Stimulated activated CD4-positive, alpha-beta T cell treated with anti-CD3 and anti-CD28 coated beads, TNF-alpha, amount 100 ng/mL, for 48 hours (primary cell): ENCODE measurements at places on chromosomes 2 and 18.

- DNase-seq: no peak
These were observed 19.5 kb upstream of the DCDC2C start for GRCh38 chr2:3683748-3684454.

DNA sequence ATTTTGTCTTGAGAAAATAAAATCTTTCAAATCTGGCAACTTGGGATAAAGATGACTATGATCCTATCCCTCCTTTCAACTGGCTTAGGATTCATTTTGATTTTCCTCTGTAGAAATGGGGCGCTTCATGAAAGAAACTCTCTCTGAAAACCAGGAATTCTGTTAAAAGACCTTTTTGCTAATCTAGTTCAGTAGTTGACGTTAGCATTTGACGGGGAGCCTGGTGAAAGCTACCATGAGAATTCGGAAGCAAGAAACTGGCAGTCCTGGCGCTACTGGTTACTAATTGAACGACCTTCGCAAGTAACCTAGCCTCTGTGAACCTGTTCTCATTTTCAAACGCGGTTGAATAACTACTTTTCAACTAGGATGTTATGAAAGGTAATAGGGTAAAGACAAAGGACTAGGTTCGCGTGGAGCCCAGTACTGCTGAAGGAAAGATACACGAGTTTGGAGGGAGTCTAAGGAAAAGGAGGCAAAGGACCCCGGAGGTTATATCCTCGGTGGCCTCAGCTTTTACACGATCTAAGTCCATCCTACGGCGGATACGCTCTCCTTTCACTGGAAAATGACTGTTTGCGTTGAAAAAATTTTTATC is 604 bp upstream of the STK11IP start:
- no peak for DNase-seq

DNA sequence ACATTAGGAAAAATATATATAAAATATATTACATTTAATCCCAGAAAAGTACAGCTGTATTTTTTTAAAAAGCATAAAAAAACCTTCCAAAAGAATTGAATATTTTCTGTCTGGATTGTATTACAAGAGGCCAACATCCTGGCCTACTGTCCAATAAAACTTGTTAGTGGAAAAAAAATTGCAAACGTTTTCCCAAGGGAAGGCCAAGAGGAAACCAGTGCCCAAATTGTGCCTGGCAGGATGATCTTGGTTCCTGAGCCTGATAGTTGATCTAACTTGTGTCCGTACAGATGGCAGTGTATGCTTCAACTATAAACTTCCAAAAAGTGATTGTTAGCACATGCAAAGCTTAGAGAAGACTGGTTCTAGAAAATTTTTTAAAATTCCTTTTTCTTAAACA is 90.6 kb upstream of the LPIN2 start:
- no peak for DNase-seq

DNA sequence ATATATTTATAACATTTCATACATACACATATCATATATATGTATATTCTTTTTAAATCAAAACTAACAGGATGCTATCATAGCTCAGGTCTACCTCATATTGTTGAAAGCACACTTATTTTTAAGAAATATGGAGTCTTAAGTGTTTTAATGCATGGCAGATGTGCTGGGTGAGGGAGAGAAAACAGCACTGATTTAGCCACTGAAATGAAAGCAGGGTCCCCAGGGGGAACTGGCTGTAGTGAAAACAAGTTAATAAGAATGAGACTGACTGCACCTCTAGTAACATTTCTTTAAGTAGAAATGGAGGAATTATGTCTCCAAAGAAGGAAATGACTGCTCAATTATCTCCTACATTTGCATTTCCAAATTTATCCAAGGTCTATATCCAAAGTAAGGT is 857.8 kb downstream of the DCDC2C start:
- no peak for DNase-seq

- no peak for DNase-seq
These were observed 206.9 kb downstream of the FBXO15 start for GRCh38 chr18:73940721-73941120.

GRCh38 chr2:113173542-113174375 is at the start of gene PSD4:
TSS of gene PSD4 (plus strand) at chr2:113173971. CDS start at chr2:113182457, 8,486 bp downstream.
- DNase-seq: peak; percentile 87

- no peak for DNase-seq
These were observed 263.7 kb downstream of the ALK start for GRCh38 chr2:29657674-29658073.

- DNase-seq: no peak
These were observed 142.8 kb upstream of the ALPP start for GRCh38 chr2:232235716-232236115.

DNA sequence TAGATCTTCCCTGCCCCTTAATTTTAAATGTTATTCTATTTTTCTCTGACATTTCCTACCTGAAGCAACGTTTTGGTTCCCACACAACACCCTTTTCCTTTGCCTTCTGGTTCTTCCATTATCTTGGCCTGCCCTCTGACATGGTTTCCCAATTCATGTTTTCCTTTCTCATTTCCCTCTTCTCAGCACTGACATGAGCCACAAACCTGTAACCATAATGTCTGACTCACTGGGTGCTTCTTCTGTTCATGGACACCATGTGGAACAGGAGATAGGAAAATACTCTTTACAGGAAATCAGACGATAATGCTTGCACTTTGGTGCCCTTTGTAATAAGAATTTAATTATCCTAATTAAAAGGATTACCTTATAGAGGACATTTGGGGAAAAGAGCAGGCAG is 142.0 kb downstream of the ZEB2 start:
- no peak for DNase-seq

DNA sequence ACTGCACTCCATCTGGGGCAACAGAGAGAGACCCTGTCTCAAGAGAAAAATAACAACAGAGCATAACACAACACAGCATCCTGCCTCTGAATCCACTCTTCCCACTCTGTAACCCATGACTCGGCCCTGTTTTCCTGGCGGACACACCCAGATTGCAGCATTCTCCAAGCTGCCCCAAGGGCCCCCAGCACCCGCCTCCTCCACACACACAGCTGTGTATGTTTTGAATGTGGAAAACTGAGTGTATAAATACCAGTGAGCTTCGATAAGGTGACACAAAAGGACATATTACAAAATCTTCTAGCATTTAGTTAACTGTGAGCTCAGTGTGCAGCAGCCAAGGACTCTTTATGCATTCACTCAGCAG is 13.0 kb downstream of the IMPA2 start:
- no peak for DNase-seq

DNA sequence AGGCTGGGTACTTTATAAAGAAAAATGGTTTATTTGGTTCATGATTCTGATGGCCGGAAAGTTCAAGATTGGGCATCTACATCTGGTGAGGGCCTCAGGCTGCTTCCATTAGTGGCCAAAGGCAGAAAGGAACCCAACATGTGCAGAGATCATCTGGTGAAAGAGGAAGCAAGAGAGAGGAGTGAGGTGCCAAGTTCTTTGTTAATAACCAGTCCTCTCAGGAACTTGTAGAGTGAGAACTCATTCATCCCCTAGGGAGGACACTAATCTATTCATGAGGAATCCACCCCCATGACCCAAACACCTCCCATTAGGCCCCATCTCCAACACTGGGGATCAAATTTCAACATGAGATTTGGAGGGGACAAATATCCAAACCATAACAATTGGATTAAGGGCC is 17.8 kb upstream of the SERPINE2 start:
- DNase-seq: no peak

DNA sequence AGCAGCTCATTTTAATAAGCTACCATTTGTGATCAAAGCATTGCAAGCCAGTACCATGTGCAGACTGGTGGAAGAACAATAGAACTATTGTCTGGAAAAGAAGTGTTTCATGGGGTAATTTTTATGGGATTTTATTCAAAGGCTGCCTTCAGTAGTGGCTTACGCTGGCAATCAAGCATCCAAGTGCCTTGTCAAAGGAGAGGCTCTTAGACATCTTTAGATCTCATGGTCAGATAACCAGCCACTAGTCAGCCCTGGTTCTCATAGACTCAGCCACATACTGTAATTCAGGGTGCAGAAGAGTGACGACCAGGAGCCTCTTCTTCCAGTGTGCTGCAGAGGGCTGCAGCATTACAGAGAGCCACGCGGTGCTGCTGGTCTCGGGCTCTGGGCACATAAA is 98.5 kb upstream of the NOSTRIN start:
- no peak for DNase-seq

DNA sequence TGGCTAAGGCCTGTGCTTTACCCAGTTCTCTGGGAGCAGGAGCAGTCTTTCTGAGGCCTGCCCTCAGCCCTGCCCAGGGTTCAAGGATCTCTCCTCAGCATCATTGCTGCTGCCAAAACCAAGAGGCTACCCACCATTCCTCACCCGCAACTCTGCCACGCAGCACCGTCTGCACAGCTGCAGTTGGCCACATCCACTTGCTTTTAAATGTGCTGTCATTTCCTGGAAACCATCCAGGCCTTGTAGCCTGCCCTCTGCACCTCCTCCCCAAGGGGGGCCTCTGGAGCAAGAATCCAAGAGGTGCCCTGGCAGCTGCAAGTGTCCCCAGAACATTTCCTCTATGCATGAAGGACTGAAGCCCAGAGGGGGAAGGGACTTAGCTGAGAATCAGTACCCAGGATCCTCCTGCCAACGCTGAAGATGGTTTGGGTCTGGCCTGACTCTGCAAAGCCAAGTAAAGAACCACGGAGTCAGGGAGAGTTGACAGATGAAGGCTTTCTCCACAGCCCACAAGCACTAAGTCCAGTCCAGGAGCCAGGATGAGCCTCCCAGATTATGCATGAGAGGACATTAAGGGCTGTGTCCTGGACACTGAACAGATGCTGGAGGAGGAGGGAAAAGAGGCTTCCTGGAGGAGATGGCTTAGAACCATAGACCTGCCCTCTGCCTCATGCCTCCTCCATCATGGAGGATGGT is 14.9 kb downstream of the EMX1 start:
- no peak for DNase-seq

DNA sequence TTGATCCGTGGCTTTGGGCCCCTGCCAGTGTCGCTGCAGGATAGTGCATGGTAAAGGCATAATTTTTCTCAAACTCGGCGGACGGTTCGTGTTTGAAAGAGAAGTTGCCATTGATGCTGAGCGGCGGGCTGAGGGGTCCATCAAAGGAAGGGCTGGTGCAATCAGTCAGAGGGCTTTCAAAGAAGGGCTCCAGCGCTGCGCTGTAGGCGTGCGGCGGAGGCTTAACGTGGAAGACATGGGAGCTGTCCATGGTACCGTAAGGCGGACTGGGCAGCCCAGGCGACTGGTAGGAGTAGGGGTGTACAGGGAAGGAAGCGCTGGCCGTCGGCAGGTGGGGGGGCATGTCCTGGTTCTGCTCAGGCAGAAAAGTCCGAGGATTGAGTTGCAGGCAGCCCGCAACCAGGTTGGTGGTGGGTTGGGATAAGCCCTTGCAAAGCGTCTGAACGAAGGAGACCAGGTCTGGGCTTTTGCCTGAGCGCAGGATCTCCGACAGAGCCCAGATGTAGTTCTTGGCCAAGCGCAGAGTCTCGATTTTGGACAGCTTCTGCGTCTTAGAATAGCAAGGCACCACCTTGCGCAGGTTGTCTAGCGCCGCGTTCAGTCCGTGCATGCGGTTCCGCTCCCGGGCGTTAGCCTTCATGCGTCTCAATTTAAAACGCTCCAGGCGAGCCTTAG is 2.3 kb downstream of the NEUROD1 start:
- no peak for DNase-seq

DNA sequence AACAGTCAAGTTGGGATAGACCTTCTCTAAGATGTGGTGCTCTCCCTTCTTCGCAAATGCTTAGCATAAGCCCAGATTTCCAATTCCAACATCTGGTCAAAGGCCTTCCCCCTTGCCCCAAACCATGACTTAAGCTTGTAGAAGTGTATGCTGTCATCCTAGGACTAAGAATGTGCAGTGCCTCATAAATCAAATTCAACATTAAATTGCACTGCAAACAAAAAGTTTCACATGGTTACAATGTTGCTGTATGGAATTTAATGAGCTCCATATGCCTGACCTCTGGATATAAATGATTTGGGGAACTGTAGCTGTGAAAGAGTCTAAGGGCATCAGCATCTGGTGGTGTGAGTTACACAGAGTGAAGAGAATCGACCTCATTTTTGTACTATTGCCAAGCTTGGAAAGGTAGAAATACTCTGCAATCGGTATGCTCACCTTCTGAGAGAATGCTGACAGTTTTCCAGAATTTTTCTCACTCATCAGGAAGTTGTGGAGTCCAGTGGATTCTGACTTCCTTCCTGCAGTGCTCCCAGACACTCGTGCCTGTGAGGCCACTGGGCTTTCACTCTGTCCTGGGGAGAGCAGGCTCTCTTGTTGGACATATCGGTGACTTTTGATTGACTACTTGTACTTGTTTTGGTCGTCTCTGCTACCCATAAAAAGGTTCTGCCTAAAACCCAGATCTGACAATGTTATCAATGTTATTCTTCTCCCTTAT is 40.6 kb downstream of the FASTKD2 start:
- DNase-seq: no peak

DNA sequence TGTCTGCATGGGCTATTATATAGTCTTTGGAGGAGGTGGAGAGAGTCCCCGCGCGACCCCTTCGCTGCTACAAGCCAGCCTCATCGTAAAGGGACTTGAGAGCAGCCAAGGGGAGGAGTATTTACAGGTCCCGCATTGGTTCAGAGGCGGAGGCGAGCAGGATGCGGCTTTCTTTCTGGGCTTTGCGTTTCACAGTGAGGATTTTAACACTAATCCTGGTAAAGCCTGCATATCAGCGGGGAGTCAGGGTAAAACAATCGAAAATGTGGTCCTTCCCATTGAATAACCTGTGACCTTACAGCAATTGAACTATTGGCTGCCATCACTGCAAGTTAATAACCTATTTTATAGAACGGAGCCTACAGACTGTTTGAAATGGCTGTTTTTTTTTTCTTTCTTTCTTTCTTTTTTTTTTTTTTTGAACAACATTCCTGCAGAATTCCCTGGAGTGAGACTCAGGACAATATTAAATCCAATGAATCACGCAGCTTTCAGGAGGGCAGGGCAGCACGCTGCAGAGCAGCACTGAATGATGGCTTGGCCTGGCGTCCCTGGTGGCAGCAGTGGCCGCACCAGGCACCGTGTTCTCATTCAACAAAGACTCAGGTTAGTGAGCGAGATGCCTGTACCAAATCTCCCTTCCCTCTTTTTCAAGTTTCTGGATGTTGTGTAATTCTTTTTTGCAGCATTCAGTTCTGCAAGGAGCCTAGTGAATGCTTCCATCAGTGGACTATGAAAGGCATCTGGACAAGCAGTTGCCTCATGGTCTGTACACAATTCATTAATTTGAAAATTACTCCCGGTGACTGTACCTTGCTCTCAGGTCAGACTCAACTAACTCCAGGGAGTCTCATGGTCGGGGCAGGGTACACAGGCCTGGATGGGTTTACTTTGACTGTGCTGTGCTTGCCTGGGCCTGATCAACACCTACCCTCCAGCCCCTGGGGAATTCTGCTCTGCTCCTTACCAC is 19.8 kb downstream of the SMIM21 start:
- no peak for DNase-seq

- no peak for DNase-seq
These were observed 24.4 kb downstream of the LBH start for GRCh38 chr2:30255466-30256408.

GRCh38 chr2:240436683-240437550 is 1.5 kb downstream of the GPC1 start:
- DNase-seq: no peak

GRCh38 chr18:63422864-63423304 is 608 bp upstream of the VPS4B start:
- DNase-seq: no peak
